ENCODE measurements at places on chromosomes 3 and 15. TPM values are rescaled to one million over a fixed set of nuclear protein-coding genes. Genes with fewer than 3 reads are reported as not detected.

MUC20 gene
- 7.9 TPM for polyA plus RNA-seq

HAPLN3 gene
- 8.9 TPM for polyA plus RNA-seq

GRCh38 chr3:100374521-100374920 is 26.4 kb downstream of the TOMM70 start:
- DNase-seq, result no peak

- no peak for DNase-seq
Observed at GRCh38 chr3:5348229-5348902, 160.9 kb downstream of the EDEM1 start.

GRCh38 chr15:99130314-99130713 is 25.4 kb downstream of the SYNM start:
- DNase-seq, result no peak

GRCh38 chr3:44424758-44425157 is 52.7 kb downstream of the ZNF445 start:
- no peak for DNase-seq
